ENCODE measurements at places on chromosomes 3 and 15.

DNA sequence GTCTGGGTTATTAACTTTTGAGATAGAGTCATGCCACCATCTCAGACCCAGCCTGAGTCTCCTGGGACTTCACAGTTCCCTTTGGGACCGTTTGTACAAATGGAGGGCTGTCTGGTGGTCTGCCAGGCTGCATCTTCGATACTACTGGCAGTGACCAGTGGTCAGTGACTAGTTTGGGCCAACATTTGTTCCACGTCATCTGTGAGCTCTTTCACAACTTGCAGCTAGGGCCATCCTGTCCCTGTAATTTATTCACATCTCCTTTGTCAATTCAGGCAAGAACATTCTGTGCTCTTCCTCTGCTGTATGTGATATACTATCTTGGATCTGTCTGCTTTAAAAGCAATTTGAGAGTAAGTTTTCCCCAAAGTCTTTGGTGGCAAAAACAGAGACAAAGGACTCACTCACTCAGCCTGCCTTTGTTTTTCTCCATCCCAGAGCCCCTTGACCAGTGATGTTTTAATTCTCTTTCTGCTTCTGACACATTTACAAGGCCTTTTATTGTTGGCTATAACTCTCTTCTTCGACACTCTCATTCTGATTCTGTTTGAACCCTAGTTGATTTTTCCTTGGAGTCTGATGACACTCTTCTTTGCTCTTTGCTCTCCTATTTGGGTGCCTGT lies 353.4 kb downstream of the EPHB1 start:
- DNase-seq, result no peak

GRCh38 chr3:52143616-52144015 lies 10.6 kb downstream of the POC1A start:
- DNase-seq, result no peak

DNA sequence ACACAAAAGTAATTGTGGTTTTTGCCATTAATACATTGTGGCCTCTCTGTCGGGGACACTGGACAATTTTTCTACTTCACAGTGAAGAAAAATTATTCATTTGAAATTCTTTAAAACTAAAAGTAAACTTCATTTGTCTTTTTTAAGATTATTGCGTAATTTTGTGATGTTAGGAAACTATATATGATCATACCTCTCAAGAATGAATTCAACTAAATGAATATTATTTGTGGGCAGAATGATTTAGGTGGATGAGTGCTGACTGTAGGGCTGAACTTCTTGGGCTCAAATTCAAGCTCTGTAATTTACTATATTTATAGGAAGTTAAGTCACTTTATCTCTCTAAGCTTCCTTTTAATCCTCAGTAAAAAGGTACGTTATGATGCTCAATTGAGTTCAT lies 441.2 kb downstream of the ROBO1 start:
- no peak for DNase-seq

DNA sequence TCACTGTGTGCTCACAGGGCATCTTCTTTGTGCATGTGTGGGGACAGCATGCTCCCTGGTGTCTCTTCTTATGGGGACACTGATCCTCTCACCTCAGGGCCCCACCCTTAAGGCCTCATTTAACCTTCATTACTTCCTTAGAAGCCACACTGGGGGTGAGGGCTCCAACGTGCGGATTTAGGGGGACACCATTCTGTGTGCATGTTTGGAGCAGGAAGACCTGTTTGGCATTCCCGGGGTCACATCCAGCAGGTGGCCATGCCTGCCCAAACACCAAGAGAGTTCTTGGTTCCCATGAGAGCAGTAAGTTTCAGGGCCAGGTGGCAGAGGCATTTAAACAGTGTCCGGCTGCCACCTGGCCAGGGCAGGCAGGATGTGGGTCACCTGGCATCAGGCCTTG lies 24.8 kb downstream of the PRR20G start:
- DNase-seq, result no peak

- no peak for DNase-seq
These were observed 325.3 kb downstream of the NAALADL2 start for GRCh38 chr3:175184392-175184791.

- peak; percentile 37 for DNase-seq
These were observed 86.2 kb downstream of the FBN1 start for GRCh38 chr15:48559285-48559684.

DNA sequence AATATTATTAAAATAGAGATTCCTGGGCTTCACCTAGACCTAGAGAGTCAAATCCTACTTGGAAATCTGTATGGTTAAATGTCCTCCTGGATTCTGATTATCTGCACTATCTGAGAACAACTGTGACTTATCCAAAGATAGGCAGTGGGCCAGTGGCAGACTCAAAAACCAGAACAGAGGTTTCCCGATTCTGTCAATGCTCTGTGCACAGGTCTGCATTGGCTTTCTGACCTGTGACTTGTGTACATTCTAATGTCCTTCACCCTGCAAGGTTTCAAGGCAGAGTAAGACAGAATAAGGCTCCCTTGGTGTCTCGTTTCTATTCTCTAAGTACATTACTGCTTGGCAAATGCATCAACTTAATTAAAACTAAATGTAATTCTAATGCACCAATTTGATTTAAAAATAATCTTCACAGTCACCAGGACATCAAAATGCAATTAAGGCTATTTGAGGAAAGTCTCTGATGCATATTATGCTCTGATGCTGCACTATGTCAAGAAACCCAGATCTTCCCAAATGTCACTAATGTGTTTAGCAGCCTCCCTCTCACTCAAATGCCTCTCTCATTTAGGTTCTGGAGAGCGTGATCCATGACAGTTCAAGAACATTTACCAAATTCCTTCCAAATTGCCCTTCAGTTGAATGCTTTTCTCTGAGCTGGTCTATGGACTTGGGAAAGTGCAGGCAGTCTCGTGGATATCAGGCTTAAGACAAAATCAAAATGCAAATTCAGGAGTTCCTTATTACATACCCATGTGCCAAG lies 140.1 kb downstream of the STAC start:
- DNase-seq, result no peak

- no peak for DNase-seq
These were observed 2.5 kb upstream of the DPH6 start for GRCh38 chr15:35548435-35548834.

DNA sequence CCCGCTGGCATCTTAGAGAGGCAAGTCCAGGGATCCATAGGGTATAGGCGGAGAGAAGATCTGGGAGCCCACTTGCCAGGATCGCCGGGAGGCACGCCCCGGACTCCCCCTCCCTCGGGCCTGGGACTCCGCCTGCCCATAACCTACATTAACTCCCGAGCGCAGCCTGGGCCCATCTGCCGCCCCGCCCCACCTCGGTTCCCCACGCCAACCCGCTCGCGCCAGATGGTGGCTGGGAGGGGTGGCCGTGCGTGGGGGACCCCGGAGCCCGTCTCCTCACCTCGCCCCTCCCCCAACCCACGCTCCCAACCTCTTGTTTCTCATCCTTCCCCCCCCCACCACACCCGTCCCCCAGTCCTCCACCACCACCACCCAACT lies 1.7 kb upstream of the DLL4 start:
- DNase-seq, result no peak

DNA sequence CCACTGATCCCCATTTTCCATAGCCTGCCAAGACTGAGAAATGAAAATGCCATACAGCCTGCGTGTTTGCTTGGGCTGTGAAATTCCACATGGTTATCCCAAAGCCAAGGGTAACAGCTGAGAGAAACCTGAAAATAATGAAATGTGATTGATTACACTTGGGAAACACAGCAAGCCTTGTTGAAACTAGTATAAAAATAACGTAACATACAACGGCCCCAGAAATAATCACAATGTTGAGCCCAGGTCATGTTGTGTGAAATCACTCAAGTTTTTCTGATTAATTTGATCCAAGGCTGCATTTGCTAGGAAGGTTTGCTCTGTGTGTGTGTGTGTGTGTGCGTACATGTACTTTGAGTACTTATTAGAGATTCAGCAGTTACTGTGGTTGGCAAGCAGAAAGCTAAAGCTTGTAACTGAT lies 269.0 kb downstream of the OXSM start:
- DNase-seq, result no peak

DNA sequence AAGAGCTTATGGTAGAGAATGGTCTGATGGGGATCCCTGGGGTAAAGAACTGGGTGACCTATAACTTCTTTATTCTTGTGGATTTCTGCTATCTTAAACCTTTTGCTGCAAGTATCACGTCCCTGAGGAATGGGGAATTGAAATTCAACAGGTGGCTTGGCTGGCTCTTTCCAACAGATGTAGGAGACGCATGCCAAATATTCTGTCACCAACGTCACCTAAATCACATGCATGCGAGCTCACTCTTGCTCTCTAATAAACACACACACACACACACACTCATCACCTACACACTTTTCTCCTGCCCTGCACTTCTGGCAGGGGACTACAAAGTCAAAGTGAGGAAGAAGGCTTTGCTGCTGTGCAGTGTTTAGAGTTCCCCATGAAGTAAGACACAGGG lies 145.8 kb upstream of the NECTIN3 start:
- no peak for DNase-seq
